Fibroblast of skin of right biceps (primary cell): ENCODE measurements at places on chromosomes 5 and 9.

GRCh38 chr5:67752357-67752708, 463.2 kb upstream of the PIK3R1 start:
- no peak for DNase-seq

- DNase-seq: no peak
Measured at GRCh38 chr5:6780802-6781391, 67.7 kb downstream of the TENT4A start.

- DNase-seq: no peak
Measured at GRCh38 chr5:127419683-127420257, 97.7 kb upstream of the PRRC1 start.

- DNase-seq: no peak
Measured at GRCh38 chr5:61669531-61669930, 337.5 kb downstream of the ZSWIM6 start.

- DNase-seq: no peak
Measured at GRCh38 chr5:151581812-151582583, 9.1 kb downstream of the FAT2 start.

- no peak for DNase-seq
Measured at GRCh38 chr5:61098251-61098995, 63.8 kb downstream of the SMIM15 start.

DNA sequence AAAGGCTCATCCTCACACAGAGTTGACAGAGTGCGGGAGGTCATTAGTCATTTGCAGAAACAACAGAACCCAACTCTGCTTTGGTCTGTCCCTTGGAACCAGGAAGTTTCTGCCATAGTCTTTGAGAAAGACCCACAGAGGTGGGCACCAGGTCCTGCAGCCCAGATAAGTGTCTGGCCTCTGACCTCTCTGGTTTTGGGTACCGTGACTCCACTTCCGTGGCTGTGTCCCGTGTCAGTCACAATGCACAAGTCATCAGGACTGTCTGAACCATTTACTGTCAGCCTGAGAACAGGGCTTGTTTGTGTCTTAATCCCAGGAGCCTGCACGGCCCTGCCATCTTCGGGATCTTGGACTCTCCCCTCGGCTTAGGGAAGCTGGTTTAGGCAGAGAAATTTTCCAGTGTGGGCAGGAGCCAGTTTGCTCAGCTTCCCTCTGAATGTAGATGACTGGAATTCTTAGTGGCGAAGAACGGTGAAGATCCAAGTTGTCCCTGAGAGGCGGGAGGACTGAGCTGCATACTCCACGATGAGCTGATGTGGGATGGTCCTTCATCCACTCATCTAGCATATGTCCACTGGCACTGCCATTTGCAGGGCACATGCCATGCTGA, 11.9 kb downstream of the GSN start:
- DNase-seq: no peak

DNA sequence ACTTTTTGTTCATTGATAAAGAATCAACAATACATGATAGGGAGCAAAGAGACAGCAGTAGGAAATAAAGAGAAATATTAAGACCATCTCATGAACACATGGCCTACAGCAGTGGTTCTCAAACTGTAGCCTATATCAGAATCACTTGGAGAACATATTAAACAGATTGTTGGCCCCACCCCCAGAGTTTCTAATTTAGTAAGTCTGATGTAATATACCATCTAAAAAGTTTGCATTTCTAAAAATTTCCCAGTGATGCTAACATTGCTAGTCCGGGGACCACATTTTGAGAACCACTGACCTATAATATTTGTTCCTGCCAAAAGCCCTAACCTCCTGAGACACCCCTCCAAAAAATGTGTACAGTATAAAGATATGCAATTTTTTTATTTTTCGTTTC, 306.2 kb upstream of the NREP start:
- DNase-seq: peak; percentile 16

- no peak for DNase-seq
Measured at GRCh38 chr9:23496489-23497136, 329.4 kb downstream of the ELAVL2 start.

- peak; percentile 25 for DNase-seq
Measured at GRCh38 chr5:77129391-77129990, 42.4 kb upstream of the ZBED3 start.

DNA sequence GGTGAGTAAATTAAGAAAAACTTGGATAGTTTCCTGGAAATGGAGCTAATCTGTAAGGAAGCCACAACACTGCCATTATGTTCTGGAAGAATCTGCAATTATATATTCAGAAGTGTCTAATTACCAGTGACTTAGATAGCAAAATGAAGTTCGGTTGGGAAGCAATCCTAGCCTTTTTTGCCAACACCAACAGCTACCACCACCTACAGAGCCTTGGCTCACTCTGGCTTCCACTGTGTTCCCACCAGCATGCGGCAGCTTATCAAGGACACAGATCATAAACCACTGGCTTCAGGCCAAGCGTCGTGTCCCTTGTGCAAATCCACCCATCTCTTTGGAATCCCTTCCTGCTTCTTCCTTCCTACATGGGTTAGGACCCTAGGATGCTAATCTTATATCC, 118.0 kb upstream of the PCA3 start:
- peak; percentile 36 for DNase-seq

- no peak for DNase-seq
Measured at GRCh38 chr5:96789794-96790330, 17.9 kb downstream of the ERAP1 start.

GRCh38 chr5:103441523-103441922, 121.1 kb downstream of the NUDT12 start:
- no peak for DNase-seq

DNA sequence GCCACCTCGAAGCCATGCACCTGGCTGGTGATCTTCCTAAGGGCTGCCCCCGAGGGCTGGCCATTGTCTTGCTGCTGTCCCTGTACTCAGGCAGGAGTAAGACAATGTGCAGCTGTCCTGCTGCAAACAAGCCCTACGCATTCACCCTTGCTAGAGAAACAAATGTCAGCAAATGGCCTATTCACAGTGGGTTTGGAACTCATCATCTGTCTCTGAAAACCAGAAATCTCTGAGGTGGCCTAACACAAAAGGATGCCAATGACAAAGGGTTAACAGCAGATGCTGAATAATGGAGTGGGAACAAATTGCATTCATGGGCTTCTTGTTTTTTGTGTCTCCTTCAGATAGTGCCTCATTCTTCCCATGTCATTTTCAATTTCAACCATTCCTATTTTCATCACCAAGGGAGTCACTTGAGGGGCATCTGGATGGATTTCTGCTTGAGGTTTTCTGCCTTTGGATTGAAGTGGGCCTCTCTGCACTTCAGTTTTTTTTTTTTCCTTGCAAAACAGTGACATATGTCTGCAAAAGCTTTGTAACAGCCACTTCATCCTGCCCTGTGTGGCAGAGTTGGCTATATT, 261.6 kb upstream of the VLDLR start:
- DNase-seq: no peak

- DNase-seq: no peak
Measured at GRCh38 chr5:56954262-56954661, 2.3 kb upstream of the MIER3 start.

- DNase-seq: no peak
Measured at GRCh38 chr5:94025788-94026473, 284.5 kb upstream of the POU5F2 start.

DNA sequence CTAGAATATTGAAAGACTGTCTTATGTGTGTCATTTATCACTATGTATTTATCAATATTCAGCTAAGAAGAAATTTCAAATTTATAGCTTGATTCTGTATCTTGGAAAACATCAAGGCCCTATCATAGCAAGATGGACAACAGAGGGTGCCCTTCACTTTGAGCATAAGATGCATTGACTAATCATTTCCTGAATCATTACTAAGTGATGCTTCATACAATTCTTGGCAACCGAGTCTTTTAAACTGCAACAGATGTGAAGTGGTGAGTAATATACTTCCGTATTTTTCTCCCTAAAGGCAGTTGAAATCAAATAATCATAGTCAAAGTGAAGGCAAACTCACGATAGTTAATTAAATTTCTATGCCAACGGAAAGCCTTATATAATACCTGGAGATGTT, 318.6 kb upstream of the RGMB start:
- peak; percentile 96 for DNase-seq

DNA sequence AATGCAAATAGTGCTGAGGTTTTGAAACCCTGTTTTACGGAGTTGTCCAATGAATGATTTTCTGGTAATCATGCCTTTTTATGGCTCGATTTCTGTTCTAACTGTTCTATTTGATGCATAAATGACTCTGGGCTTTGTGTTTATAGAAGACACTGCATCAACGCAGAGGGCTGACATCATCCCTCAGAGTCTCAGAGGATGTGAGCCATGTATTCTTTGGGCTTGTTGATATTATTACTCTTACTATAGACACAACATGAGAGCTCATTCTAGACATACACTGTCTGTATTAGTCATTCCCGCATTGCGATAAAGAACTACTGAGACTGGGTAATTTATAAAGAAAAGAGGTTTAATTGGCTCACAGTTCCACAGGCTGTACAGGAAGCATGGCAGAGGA, 31.6 kb downstream of the CDH6 start:
- DNase-seq: peak; percentile 16

DNA sequence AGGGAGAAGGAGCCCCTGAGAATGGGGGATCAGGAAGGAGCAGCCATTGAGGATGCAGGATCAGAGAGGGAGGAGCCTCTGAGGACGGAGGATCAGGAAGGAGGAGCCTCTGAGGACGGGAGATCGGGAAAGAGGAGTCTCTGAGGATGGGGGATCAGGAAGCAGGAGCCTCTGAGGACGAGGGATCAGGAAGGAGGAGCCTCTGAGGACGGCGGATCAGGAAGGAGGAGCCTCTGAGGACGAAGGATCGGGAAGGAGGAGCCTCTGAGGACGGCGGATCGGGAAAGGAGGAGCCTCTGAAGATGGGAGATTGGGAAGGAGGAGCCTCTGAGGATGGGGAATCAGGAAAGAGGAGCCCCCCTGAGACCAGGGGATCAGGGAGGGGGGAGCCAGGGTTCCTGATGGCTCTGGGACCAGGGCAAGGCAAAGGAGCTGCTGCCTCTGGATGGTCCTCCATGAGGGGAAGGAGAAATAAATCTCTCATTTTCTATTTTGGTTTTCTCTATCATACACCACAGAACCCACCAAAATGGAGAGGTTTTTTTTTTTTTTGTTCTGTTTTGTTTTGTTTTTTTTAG, 22.6 kb upstream of the SARDH start:
- no peak for DNase-seq

DNA sequence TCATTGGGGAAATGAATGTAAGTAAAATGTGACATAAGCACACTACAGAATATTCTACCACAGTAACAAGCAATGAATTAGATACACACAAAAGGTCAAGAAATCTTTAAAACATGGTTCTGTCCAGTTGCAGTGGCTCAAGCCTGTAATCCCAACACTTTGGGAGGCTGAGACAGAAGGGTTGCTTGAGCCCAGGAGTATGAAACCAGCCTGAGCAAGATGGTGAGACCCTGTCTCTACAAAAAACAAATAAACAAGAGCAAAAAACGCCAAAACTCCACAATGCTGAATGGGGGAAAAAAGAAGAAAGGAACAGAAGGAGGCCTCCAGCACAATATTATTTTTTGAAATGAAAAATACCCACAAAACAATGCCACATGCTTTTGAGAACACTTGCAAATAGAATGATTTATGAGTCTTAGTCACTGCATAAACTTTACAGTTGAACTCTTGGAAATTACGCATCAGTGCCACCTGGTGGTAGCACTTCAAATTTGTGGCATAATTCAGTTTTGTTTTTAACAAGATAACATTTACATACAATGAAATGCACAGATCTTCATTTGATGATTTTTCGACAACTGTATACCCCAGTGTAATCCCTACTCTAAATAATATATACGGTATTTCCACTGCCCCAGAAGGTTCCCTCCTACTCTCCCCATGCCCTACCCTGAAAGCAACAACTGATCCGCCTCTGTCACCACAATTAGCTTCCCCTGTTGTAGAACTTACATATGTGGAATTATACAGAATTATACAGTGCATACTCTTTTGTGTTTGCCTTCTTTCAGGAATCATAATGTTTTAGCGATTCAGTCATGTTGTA, 14.4 kb upstream of the SPINK4 start:
- DNase-seq: peak; percentile 78

- no peak for DNase-seq
Measured at GRCh38 chr5:172694541-172694940, 53.5 kb downstream of the NEURL1B start.

GRCh38 chr9:81522716-81523551, 166.4 kb downstream of the TLE1 start:
- peak; percentile 59 for DNase-seq

DNA sequence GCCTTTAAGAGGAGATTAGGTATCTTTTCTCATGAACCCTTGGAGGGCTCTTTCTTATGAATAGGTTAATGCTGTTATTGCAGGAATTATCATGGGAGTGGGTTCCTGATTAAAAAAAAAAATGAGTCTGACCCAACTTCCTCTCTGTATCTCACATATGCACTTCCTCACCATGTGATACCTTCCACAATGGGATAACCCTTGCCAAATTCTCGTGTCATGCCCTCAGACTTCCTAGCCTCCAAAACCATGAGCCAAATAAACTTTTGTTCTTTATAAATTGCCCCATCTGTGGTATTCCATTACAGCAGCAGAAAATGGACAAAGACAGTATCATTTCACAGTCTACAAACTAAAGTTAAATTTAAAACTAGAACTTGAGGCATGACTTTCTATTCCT, 1.0 kb downstream of the OR1B1 start:
- no peak for DNase-seq

DNA sequence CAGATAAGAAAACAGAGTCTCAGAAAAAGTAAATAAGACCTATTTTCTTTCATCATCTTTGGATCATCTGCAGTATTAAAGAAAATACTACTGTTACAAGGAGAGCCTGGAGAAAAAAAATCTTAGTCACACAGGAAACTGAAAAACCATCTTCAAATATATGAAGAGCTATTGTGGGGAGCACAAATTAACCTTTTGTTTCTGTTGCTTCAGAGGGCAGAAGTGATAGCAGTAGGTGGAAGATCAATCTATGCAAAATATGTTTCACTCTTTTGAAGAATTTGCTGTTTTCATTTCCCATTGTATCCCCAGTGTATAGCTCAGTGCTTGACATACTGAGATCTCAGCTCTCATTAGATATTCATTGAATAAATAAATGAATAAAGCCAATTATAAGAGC, 13.1 kb upstream of the CEMIP2 start:
- DNase-seq: no peak

DNA sequence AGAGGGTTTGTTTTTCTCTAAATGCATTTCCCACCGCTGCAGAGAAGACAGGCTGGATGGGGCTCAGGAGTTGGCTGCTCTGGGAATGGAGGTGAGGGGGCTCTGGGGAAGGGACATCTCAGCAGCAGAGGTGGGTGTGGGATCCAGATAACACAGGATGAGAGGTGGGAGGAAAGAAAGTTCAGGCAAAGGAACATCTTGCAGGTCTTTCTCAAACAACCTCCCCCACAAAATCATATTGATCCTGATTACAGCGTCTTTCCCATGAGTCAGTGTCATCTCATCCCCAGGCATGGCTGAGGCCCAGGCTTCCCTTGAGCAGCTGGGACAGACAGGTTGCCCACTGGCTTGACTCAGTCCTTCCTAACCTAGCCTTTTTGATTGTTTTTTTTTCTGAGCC, 11.3 kb upstream of the ACSL6 start:
- DNase-seq: no peak

- no peak for DNase-seq
Measured at GRCh38 chr5:103941596-103941995, 379.0 kb upstream of the NUDT12 start.

GRCh38 chr5:1647580-1647979, 123.8 kb upstream of the LPCAT1 start:
- DNase-seq: no peak
